ENCODE measurements at places on chromosomes 13 and 19. TPM values are rescaled to one million over a fixed set of nuclear protein-coding genes. Genes with fewer than 3 reads are reported as not detected.

Gene CD177
- 0.33 TPM for total RNA-seq

DNA sequence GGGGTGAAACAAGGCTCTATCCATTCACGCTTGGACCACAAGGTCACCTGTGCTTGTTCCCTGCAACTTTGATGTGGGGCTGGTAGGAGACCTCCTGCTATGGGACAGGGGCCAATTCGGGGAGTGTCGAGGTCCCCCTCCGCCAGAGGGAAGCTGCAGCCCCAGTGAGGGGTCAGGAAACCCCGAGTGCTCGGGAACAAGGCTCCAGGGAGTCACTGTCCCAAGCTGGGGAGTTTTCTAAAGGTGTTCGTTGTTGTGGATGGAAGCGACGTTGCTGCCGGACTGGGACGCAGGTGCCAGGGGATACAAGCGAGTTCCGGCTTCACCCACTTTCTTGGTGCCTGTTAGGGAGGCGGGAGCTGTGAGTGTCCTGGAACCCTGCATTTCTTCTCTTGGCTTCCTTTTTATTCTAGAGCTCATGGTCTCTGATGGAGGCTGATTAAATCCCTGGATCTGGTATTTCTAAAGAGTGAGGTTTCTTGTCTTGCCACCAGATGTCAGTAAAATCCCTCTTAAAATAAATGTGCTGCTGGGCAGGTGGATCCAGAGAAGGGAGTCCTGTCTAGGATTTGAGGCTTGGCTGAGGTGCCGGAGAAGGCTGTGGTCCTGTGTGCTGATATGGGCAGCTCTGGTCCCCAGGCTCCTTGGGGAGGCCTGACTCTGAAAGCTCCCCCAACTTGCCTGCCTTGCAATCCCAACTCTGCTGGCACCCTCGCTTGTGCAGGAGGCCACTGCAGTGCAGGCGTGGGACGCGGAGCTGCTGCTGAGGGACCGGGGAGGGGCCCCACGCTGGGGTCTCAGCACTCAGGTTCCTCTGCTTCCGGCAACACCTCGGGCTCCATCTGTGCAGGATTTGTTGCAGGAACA, 153.9 kb downstream of the TEX29 start:
- DNase-seq, result no peak

GRCh38 chr13:74129500-74130191, 4.6 kb downstream of the KLF12 start:
- DNase-seq, result no peak

GRCh38 chr13:46555722-46556417, 2.9 kb downstream of the LRCH1 start:
- no peak for DNase-seq

DNA sequence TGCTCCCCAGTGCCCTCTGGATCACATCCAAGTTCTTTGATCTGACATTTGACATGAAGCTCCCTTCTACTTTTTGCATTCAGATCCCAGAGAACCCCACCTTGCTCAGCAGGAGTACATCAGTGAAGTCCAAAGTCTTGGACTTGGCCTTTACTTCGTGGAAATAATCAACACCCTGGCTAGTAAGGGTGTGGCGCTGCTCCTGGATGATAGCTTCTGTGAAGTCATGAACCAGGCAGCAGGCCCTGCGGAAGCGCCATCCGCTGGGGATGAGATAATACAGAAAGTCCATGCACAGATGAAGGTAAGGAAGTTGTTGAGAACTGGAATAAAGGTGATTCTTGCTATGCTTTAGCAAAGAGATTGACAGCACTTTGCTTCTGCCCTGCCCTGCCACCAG, 43.2 kb downstream of the OR10H4 start:
- DNase-seq, result no peak

DNA sequence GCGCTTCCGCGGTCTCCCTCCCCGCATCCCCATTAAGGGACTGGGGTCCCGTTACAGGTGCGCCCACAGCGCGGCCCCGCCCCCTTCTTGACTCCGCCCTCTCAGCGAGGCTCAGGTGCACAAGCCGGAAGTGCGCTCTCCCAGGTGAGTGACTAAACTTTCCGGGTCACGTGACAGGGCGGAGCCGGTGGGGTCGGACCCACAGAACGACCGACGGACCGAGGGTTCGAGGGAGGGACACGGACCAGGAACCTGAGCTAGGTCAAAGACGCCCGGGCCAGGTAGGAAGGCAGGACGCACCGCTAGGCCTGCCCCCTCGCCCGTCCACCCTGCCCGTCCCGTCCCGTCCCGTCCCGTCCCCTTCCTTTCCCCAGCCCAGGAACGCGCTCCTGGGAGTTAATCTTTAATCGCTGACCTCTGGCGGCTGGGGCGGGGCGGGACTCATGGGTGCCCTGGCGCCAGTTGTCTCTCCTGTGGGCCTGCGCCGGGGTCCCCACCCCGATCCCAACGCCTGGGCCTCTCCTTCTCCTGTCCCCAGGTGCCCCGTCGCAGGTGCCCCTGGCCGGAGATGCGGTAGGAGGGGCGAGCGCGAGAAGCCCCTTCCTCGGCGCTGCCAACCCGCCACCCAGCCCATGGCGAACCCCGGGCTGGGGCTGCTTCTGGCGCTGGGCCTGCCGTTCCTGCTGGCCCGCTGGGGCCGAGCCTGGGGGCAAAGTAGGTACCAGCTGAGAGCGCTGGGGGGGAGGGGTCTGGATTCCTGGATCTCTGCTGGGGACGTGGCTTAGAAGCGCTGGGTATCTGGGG, at the start of gene CRB3:
TSS of gene CRB3 (plus strand) at position 202 of the 804 bp plus-strand sequence. CDS start at position 633, 431 bp downstream.
- DNase-seq, result peak; percentile 93

GRCh38 chr19:44845286-44845611, 848 bp upstream of the NECTIN2 start:
- DNase-seq, result no peak
